Stimulated activated memory B cell treated with anti-CD40 and anti-IgM and Interleukin-4, amounts not matched to agents 10 μg/mL and 1 μg/mL and 100 μg/mL, for 72 hours (primary cell): ENCODE measurements at places on chromosomes 11 and 22.

GRCh38 chr22:48424201-48424627 lies 1403.5 kb downstream of the BRD1 start:
- no peak for ATAC-seq

DNA sequence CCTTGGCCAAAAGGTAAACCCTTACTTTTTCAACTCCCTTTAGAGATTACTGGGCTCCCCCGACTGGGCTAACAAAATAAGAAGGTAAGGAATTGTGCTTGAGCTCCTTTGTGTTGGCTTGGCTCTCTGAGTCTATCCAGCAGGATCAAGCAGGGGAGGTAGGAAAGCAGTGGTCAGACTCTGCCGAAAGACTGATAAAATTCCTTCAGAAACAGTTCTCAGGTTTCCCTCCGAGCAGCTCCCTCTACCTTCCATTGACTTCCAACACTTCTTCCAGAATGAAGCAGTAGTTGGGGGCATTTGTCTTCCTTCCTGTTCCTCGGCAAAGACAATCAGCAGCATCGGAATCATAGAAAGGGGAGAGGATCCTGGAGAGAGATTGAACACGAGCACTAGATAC lies 16.1 kb upstream of the CARD18 start:
- no peak for ATAC-seq

DNA sequence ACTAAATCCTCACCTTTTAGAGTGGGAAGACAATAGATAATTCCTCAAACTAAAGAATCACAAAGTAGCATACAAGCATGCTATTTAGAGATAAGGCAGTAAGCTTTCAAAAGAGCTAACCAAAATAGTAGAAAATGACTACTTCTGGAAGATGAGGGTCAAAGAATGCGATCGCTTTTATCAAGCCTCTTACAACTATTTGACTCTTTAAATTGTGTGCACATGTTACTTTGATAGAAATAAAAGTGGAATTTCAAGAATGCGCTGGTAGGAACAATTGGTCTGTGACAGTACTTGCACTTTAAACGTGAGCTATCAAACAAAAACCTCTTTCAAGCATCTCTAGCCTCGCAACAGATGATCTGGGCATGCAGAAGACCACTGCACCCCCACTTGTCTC lies 97.3 kb downstream of the COMMD9 start:
- ATAC-seq, result no peak

DNA sequence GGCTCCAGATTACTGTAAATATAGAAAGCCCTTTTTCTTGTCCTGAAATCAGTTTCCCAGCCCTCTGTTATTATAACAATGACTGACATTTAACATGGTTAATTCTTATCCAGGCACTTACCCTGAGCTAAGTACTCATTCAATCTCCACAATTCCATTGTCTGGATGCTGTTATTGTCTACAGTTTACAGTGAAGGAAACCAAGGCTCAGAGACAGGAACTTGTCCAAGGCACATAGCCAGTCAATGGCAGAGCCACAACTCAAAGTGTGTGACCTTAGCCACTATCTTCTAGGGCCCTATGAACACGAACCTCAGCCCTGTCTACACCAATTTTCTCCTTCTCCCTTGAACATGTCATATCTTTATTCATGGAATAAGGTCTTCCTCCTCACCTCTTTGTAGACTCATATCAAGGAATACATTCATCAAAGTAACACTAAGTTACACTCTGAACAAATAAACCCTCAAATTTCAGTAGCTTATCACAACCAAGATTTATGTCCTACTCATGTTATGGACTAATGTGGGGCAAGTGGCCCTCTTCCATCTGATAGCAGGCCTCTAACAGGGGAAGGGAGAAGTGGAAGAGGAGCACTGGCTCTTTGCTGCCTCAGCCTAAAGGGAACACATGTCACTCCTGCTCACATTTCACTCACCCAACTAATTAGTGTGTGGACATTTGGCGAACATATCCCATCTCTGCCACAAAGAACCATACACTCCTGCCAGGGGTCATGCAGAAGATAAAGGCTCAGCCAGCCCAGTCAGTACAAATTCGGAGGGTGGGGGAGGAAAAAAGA lies 39.3 kb upstream of the APLNR start:
- no peak for ATAC-seq

DNA sequence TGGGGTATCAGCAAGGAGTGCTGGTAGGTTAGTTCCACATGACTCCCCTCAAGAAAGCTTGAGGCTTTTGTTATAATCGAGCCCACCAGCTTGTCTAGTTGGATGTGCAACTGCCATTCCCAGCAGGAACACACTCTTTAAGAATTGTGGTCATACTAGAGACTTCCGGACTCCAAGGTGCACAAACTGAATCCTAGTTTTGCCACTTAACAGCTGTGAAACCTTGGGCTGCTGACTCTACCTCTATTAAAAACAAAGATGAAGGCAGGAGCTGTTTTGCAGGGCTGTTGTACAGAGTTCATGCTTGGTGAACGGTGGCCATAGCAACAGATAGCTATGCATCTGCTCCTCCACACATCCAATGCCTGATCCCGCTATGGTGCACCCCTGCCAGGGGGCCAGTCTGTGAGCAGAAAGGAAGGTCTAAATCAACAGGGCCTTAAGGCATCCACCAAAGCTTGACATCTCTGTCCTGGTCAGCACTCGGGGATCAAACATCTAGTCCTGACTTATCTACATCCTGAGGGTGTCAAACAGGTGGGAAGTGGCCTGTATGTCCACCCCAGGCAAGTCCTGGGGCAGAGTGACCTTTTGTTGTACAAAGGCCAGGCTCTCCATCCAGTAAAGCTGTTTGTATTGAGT lies 36.4 kb downstream of the DKK3 start:
- no peak for ATAC-seq

GRCh38 chr11:62895501-62895900 lies 14.8 kb downstream of the SLC3A2 start:
- no peak for ATAC-seq

- no peak for ATAC-seq
Measured at GRCh38 chr11:27349919-27350318, 13.1 kb downstream of the CCDC34 start.

GRCh38 chr11:46414879-46415278 lies 23.3 kb upstream of the CHRM4 start:
- no peak for ATAC-seq

DNA sequence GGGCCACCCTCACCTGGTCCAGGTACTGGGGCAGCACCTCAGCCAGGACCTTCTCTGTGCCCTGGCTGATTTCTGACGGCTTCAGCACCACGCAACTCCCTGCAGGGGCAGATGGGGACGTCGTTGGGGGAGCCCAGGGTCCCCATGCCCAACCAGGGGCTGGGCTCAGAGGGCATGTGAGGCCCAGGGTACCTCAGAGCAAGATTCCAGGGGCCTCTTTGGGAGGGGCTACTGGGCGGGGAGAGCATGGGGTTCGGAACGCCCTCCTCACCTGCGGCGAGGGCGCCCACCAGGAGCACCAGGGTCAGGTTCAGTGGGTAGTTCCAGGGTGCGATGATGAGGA lies 8.1 kb downstream of the ALDH3B2 start:
- no peak for ATAC-seq

DNA sequence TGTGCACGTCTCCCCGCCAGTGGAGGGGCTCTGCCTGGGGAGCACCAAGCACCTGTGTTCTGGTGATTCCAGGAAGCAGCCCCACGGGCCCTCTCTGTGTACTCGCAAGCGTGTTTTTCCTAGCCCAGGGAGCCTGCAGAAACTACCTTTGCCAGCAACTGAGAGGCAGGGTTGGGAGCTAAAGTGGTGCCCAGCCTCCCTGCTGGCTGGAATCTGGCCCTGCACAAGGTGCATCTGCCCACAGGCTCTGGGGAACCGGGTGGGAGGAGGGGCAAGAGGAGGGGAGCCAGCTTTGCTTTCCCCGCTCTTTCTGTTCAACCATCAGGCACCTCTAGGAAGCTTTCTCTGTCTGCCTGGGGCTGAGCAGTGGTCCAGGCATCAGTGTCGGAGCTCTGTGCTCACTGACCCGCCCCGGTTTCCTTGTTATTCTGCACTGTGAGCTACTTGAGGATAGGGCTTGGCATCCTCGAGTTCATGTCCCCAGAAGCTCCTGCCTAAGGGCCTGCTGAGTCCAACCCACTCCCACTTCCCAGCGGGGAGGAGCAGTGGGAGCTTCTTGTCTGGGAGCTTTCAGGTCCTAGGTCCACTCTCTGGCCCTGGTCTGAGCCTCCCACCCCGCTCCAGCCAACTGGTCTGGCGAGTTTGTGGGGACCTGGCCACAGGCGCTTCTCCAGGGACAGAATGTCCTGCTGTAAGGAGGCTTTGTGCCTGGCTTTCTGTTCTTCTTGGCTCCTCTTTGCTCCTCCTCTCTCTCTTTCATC lies 14.9 kb downstream of the DAGLA start:
- ATAC-seq, result no peak

DNA sequence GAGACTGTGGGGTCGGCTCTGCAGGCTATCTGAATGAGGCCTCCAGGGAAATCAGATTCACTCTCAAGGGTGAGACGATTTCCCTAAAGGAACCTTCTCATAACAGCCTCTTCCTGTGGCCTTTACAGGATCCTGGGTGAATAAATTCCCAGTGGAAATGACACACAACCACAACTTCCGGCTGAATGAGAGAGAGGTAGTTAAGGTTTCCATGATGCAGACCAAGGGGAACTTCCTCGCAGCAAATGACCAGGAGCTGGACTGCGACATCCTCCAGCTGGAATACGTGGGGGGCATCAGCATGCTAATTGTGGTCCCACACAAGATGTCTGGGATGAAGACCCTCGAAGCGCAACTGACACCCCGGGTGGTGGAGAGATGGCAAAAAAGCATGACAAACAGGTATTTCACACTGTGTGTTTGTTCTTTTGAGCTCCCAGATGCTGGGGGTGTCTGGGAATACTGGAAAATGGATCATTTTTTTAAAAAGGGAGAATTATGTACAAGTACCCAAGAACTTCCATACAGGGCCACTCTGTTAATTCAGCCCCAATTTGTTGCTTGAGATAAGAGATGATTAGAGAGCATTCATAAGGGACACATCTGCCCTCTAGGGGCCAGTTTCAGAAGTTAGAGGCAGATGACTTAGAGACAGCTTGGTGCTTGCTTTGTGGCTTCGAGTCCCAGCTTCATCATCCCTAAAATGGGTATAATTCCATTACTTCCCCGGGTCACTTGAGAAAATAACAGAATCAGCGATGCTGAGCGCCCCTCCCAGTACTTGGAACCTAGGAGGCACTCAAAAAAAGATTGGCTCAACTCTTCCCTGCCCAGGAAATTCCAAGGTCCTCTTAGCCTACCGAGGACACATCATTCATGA lies 10.2 kb downstream of the SERPIND1 start:
- peak; percentile 83 for ATAC-seq

DNA sequence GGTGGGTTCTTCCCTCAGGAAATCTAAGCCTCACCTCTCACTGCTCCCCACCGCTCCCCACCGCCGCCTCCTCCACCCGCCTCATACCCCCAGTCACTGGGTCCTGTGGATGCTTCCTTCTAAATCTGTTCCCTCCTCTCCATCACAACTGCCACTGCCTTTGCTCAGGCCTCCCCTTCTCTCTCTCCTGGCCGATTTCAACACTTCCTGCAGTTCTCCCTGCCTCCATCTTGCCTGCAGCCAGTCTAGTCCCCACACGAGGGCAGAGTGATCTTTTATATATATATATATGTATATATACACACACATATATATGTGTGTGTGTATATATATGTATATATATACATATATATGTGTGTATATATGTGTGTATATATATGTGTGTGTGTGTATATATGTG lies 27.8 kb downstream of the CREB3L1 start:
- no peak for ATAC-seq

DNA sequence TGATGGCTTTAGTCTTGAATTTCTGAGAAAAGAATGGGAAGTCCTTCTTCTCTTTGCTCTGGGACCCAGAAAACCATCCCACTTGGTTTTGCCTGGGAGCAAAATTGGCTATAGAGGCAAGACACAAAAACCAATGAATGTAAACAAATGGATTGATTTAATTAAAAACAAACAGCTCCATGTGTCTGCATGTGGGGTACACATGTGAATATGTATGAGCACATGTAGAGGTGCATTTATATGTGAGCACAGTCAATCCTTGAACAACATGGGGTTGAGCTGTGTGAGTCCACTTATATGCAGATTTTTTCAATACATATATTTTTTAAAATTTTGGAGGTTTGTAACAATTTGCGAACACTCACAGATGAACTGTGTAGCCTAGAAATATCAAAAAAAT lies 87.2 kb downstream of the CCDC81 start:
- no peak for ATAC-seq

GRCh38 chr11:103608566-103608965 lies 427.9 kb upstream of the DDI1 start:
- ATAC-seq, result no peak

DNA sequence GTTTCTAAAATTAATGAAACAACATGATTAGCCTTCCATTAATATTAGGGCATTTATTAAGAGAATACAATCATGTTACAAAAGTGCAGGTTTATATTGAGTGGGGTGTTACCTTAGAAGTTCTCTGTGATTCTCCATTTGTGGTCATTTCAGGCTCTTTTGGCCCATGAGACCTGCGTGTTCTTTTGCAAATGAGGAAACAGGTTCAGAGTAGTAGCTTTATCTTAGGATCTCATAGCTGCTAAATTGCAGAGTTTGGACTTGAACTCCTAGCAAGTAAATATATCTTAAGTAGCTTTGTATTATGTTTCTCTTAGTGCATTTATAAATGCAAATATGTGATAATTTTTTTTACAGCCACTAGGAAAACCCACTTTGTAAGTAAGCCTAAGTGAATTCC lies 18.3 kb downstream of the FAR1 start:
- ATAC-seq, result no peak

GRCh38 chr11:2587132-2587930 lies 112.5 kb downstream of the KCNQ1OT1 start:
- ATAC-seq, result no peak

- no peak for ATAC-seq
Measured at GRCh38 chr22:28857288-28857687, 26.1 kb upstream of the ZNRF3 start.

DNA sequence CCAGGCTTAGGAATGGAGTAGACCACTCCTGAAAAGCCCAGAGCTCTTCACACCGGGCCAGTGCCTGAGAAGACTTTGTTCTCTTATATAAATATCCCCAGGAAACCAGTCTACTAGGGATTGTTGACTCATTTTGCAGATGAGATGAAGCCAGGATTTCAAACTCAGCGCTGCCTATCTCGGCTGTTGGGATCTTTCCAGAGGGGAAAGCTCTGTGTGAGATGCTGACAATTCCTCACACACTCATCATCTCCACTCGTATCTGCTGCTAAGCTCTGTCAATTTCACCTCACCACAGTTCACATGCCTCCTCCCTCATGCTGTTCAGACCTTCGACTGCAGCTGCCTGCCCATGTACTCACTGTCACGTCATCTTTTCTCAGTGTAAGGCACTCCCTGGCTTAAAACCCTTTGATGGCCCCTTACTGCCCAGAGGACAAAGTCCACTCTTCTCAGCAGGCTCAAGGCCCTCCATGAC lies 12.5 kb downstream of the USH1C start:
- no peak for ATAC-seq

- no peak for ATAC-seq
Measured at GRCh38 chr11:1826552-1827094, 8.2 kb upstream of the SYT8 start.

GRCh38 chr22:32378707-32379272 lies 21.1 kb downstream of the RFPL3 start:
- ATAC-seq, result peak; percentile 14

GRCh38 chr11:111977146-111978027 lies 40.2 kb downstream of the DIXDC1 start:
- peak; percentile 73 for ATAC-seq

GRCh38 chr11:5796541-5796940 lies 5.5 kb upstream of the OR52N1 start:
- ATAC-seq, result no peak
